Stimulated activated CD4-positive, alpha-beta T cell treated with anti-CD3 and anti-CD28 coated beads, Interleukin-12 subunit alpha, Interleukin-12 subunit beta, amount 100 ng/mL, for 48 hours (primary cell): ENCODE measurements at places on chromosomes 2 and 18.

DNA sequence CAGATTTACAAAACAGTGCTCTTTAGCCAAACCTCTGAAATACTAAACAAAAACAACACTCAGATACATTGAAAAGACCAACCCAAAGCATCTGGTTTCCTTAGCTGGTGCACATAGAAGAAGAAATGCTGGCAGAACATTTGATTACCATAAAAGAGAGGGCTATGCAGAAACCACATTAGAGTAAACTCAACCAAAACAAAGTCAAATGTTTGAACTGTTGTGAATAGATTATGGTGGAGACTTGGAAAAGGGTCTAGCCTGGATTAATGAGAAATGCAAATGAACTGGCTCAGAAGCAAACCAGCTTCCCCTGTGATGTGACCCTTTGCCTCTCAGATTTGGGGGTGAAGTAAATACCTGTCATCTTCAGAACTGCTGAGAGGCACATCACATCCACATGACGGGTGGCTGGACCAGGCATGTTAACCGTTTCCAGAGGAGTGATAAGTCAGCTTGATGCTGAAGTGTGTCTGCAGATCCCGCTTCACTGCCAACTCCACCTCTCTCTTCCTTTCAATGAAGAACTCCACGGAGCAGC, 153.0 kb downstream of the NRP2 start:
- DNase-seq = no peak

GRCh38 chr2:193228276-193228675, 1033.5 kb upstream of the TMEFF2 start:
- DNase-seq = no peak

- DNase-seq = no peak
These were observed 34.7 kb upstream of the GPR17 start for GRCh38 chr2:127611076-127611925.

DNA sequence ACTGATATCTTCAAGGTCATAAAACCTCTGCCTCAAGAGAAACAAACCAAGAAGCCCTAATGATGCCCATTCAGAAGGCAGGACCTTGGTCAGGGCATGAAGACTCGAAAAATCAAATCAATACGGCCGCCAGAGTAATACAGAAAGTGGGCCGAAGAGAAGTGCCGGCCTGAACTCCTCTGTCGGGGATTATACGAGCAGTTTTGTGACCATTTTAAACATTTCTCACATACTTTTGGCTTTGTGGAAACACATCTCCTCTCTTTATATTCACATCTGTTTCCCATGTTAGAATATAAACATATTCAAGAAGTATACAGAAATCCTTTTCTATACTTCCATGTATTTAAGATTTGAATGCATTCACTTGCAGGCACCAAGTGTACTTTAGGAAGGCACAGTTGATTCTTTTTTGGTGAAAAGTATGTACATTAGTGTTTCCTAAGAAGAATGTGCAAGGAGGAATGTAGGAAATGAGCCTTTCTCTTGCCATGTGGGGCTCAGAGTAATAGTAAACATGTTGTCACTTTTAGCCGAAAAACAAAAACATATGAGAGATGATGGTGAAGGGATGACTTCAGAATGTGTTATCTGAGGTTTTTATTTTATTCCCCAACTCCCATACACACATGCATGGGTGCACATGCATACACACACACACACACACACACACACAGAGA, 707.9 kb upstream of the ID2 start:
- DNase-seq = no peak

GRCh38 chr2:60629801-60630385, 76.4 kb upstream of the BCL11A start:
- no peak for DNase-seq

DNA sequence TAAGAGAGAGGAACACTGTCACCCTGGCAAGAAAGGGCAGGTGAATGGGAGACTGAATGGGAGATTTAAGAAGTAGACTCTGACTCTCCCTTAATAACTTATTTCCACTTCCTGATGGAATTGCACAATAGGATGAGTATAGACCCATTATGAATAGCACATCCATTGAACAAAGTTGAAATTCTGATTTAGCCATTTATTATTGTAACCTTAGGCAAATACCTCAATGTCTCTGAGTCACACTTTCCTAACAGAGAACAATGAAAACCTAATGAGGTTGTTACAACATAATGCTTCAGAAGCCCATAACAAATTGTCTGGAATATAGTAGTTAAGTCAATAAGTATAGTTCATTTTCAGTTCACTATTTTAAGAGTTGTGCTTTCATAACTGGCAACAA, 78.9 kb downstream of the NRXN1 start:
- no peak for DNase-seq

DNA sequence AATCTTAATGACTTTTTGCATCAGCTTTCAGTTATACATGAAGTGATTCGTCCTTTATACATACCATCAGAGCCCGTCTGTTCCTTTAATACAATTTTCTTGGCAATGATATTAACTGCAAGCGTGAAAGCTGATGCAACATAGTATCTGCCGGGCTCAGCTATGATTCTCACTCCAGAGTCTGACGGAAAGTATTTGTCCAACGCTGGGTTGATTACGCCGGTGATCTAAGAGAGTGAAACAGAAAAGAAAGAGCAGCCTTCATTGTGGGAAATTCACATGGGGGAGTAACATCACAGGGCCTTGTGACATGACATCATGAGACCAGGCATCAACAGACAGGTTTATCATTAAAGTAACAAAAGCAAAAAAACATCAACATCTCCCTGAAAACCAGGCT, 6.2 kb downstream of the ODC1 start:
- peak; percentile 16 for DNase-seq

DNA sequence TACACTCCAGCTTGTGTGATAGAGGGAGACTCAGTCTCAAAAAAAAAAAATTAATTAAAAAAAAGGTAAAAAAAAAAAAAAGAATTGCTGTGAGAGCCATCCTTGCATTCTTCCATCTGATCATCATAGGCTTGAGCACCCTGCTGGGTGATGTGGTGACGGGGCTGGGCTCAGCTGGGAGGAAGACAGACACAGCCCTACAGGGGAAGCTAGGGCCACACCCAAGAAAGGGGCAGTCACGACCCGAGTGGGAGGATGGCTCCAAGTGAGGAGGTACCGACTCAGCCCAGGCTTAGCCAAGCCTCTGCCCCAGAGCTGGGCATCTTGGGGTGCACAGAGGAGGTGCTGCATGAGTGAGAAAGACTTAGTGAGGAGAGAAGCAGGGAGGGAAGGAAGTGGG, 165.5 kb downstream of the SH3RF3 start:
- DNase-seq = no peak

- no peak for DNase-seq
These were observed 109.8 kb downstream of the FAM210A start for GRCh38 chr18:13616525-13617035.

- no peak for DNase-seq
These were observed 134.5 kb downstream of the PTRHD1 start for GRCh38 chr2:24658531-24659202.

DNA sequence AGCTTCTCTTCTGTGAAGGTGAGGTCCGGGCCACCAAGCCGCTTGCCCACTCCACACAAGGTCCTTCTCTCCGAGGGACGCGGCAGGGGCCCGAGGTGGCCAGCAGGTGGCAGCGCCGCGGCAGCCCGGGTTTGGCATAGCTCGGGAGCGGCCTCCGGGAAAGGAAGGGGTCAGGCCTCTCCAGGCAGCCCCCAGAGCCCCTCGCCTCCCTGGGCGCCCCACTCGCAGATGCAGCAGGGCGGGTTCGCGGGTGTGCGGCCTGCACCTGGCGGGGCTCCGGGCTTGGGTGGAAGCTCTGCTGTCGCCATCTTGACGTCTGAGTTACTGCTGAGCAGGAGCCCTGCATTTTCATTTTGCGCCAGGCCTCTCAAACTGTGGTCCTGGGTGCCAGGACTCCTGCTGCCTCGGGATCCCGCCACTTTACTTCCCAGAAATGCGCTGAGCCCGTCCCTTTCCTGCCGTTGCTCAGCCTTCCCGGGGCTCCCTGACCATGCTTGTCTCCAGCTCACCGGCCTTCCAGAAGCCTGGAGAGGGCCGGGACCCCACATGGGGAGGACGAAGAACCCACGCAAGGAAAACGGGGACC, 18.6 kb upstream of the NCL start:
- DNase-seq = peak; percentile 59

DNA sequence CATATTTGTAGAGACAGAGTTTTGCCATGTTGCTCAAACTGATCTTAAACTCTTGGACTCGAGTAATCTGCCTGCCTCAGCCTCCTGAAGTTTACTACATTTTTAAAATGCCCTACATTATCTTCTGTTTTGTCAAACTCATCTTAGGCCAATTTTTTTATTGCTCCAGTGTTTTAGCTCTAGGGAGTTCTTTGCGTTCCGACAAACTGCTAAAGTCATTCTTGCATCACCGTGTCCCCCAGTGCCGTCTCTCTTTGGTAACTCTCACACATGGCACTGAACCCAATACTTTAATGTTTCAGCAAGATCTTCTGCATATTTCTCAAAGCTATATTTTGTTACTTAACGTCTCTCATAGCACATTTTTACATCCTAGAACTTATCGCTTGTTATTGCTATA, 440.9 kb upstream of the NRXN1 start:
- no peak for DNase-seq

- DNase-seq = no peak
These were observed 4.5 kb upstream of the TMBIM1 start for GRCh38 chr2:218296847-218297246.

DNA sequence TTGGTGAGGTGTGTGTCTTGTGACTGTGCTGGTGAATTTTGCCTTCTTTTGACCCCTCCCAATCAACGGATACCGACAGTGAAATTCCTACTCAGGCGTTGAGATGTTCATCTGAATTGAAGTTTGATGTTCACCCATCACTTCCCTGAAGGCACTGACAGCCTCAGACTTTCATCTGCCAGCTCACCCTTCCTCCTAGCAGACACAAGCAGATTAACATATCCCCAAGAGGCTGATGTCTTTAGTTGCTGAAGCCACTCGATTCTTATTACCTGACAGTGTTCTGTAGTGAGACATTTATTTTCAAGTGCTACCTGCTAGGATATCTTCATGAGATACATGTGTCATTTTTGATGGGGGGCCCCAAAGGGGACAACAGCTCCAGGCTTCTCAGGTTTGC, 1330.1 kb upstream of the PIK3C3 start:
- no peak for DNase-seq

GRCh38 chr2:181742922-181743722, 62.8 kb upstream of the NEUROD1 start:
- DNase-seq = no peak

- no peak for DNase-seq
These were observed 54.7 kb upstream of the B3GNT2 start for GRCh38 chr2:62141142-62141740.

DNA sequence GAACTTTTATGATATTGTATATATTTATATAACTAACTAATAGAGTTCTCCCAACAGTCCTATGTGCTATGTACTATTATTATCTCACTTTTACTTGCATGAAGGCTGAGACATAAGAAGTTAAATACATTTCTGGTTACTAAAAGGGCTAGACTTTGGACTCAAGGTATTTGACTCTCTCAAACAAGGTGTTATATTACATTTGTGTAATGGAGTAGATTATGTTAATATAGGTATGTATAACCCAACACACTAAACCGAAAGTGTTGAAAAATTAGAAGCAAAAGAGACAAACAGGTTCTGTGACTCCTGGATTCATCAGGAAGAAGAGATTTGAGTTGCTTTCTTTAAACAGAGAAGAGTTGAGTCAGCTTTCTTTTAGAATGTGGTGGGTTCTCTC, 733.6 kb upstream of the ZEB2 start:
- DNase-seq = no peak

DNA sequence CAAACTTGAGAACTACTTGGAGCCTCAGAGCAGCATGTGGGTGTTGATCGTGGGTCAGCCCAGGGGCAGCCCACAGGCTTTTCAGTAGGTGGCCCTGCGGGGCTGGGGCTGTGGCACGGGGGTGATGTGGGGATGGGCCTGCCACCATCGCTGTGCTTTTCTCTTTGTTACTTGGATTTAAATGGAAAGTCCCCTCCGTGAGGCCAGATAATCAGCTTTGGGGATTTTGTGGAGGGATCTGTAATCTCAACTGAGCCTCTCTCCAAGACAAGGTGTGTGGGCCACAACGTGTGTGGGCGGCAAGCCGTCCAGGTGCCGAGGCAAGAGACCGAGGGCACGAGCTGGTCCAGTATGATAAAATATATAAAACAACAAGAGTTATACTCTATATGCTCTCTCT, 16.7 kb downstream of the COLEC11 start:
- no peak for DNase-seq

GRCh38 chr2:121038031-121038430, 247.0 kb downstream of the TFCP2L1 start:
- DNase-seq = no peak

- no peak for DNase-seq
These were observed 1.1 kb downstream of the HIBCH start for GRCh38 chr2:190318514-190318913.

GRCh38 chr18:45503990-45504389, 111.3 kb upstream of the SLC14A2 start:
- no peak for DNase-seq

DNA sequence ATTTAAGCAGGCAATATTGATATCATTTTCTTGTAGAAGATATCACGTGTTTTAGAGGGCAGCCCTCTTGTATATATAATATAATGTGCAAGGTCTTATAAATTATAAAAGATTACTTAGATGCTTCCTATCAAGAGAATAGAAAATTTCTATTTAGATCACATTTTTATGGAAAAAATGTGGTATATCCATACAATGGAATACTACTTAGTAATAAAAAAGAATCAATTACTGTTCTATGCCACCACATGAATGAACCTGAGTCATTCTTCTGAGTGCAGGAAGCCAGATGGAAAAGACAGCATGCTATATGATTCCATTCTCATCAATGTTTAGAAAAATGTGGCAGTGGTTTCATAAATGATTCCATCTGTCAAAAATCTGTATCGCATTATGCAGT, 23.6 kb downstream of the CYP27C1 start:
- DNase-seq = no peak

DNA sequence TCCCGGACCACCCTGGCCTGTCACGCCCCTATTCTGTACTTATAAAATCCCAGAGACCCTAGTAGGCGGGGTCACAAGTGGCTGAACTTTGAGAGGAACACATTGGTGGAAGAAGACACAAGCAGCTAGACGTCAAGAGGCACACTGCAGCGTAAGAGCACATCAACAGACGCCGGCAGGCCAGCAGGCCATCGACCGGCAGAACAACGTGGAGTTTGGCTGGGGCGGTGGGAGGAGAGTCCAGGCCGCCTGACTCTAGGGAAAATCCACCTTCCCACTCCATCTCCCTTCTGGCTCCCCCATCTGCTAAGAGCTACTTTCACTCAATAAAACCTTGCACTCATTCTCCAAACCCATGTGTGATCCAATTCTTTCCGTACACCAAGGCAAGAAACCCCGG, 601.8 kb upstream of the CDH2 start:
- DNase-seq = no peak
